Activated CD4-positive, alpha-beta T cell treated with anti-CD3 and anti-CD28 coated beads for 48 hours (primary cell): ENCODE measurements at places on chromosomes 12 and 14.

- no peak for DNase-seq
Measured at GRCh38 chr14:29232711-29233110, 466.1 kb downstream of the FOXG1 start.

GRCh38 chr12:47838286-47838931 is 18.7 kb upstream of the HDAC7 start:
- peak; percentile 53 for DNase-seq

DNA sequence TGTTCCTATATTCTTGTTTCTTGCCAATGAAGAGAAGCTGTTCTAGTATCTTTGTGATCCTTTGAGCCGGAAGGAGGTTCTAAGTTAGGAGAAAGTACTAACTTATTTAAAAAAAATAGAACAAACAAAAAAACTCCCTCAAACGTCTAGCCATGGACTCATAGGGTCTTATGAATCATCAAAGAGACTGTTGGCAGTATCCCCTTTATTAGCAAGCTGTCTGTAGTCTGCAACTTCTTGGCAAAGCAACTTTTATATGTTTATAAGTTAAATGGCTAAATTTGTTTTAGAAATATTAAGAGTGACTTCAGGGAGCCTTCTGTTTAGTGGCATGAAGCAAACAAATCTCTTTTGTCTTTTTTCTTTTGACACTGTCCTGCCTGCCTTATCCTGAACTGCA is 291.9 kb downstream of the FUT8 start:
- no peak for DNase-seq

- no peak for DNase-seq
Measured at GRCh38 chr14:90402016-90402415, 5.2 kb downstream of the CALM1 start.

- peak; percentile 84 for DNase-seq
Measured at GRCh38 chr14:69643430-69644200, 32.2 kb downstream of the SUSD6 start.

GRCh38 chr12:46454981-46455380 is 82.4 kb upstream of the SLC38A2 start:
- DNase-seq: no peak

DNA sequence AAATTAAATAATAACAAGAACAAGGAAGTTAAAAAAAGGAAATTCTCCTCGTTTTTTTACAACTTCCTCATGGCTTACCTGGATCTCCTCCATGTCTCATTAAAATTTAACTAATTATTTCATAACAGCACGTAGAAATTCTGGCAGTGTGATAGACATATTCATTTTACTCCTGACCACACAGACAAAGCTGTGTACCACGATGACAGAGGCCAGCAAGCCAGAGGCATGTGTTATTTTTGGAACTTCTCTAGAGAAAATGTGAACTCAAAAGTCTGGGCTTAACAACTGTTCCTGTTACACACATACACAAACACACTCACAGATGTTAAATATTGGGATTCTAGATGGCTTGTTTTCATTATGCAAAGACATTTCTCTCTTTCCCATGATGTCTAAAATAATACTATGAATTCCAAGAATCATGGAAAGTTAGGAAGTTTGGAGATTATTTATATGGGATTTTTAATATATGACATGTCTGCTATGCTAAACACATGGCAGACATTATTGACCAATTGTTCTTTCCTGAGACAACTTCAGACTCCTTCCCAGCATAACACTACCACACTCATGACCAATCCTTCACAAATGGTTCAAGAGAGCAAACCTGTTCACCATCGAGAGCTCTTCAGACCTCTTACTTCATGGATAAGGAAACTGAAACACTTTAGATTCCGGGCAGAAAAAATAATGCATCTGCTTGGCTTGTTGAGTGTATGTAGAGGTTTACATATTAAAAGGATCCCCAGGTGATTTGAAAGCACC is 158.7 kb downstream of the DACT1 start:
- DNase-seq: no peak

- no peak for DNase-seq
Measured at GRCh38 chr12:107242189-107242588, 148.8 kb upstream of the CRY1 start.

DNA sequence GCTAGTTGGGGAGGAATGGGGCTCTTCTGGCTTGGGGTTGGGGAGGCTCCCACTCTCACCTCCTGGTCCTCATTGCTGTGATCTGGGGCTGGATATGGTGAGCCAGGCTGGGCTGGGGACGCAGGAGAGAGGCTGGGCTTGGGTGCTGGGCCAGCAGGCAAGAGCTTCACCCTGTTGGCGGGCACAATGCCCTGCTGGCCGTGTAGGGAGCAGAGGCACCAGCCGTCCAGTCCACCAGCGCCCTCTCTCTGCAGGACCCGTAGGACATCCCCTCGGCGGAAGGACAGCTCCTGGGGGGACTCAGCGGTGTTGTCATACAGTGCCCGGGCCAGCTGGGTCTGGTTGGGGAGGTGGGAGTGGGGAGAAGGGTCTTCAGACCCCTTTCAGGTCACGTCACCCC is 4.5 kb downstream of the EFS start:
- DNase-seq: no peak

GRCh38 chr12:45279931-45280830 is 64.3 kb downstream of the ANO6 start:
- no peak for DNase-seq

GRCh38 chr12:28568704-28569103 is 378.4 kb downstream of the CCDC91 start:
- no peak for DNase-seq

GRCh38 chr14:60161196-60162107 is 3.7 kb downstream of the DHRS7 start:
- no peak for DNase-seq

DNA sequence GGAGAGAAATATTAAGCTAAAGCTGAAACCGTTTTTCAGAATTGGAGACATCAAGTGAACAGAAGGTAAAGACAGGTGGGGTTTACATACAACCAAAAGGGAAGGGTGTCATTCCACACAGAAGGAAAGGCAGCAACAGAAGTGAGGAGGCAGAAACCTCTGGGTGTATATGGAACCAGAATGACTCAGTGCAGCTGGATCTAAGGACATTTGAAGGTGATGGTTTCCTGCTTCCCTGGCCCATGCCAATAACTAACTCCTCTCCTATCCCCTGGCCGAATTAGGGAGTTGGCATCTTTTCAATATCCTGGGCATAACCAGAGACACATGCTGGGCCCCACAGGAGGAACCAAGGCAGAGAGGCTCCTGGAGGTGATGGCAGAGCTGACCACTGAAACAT is 8.4 kb downstream of the NCKAP5L start:
- no peak for DNase-seq

- DNase-seq: no peak
Measured at GRCh38 chr12:90851800-90852718, 102.9 kb downstream of the CCER1 start.

- peak; percentile 35 for DNase-seq
Measured at GRCh38 chr14:105315211-105315721, 718 bp downstream of the PACS2 start.

GRCh38 chr12:94171595-94171930 is 23.2 kb downstream of the PLXNC1 start:
- DNase-seq: no peak

DNA sequence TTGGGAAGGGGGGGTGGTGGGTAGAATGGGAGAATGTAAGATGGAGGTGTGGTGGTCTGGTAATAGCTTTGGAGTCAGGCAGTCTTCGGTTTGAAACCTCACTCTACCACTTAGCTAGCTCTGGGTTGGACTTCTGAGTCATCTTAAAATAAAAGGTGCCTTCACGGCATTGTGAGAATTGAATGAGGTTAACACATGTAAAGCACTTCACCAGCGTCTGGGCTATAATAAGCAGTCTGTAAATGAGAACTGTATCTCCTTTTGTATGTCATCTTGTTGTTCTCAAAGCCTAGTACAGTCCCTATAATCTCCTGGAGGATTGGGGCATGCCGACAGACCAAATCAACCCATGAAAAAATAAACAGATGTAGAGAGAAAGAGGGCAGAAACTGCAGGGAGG is 11.2 kb downstream of the C2CD5 start:
- DNase-seq: no peak

GRCh38 chr14:34374998-34375740 is 86.9 kb downstream of the SPTSSA start:
- no peak for DNase-seq

- no peak for DNase-seq
Measured at GRCh38 chr12:85394809-85395208, 114.8 kb downstream of the ALX1 start.

DNA sequence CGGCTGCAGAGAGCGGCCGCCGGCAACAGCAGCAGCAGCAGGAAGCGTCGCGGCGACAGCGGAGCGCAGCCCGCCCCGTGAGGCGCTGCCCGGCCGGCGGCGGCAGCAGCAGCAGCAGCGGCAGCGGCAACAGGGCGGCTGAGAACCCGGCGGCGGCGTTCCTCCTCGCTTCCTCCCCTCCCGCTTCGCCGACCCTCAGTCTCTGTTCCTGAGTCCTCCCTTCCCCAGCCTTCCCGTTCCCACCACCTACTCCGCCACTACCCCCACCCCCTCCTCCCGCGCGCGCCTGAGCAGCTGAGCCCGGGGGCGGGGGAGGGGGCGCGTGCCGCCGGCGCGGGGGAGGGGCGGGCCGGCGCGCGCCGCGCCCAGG is 310 bp downstream of the BICDL1 start:
- no peak for DNase-seq

DNA sequence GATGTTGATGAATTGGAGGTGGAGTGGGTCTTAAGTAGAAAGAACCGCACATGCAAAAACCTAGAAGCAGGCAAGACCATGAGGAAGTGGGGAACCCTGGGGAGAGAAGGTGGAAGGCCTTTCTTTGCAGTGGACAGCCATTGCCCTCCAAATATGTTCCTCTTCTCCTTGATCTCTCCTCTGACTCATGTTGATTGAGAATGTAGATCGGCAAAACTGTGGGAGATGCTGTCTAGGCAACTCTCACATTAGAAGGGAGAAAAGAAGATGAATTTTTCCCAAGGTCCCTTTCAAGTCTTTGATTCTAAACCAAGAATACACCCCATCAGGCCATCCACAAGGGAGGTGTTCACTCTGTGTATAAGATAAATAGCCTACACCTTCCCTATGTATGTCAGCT is 257.5 kb downstream of the MSRB3 start:
- no peak for DNase-seq

DNA sequence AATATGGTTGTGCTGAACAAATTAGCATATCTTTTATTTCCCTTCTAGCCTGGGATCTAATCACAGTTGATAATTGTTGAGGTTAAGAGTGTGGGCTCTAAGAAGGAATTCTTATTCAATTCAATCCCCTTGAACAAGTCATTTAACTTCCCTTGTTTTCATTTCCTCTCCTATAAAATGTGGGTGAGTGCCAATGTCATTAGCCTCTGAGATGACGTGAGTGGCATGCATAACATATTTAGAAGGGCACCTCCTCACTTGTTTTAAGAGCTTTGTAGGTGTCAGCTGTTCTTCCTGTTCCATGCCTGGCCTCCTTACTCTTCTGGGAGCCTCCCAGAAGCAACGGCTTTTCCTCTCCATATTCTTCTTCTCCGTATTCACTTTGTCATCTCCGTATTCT is 155.4 kb upstream of the NEDD1 start:
- DNase-seq: no peak

DNA sequence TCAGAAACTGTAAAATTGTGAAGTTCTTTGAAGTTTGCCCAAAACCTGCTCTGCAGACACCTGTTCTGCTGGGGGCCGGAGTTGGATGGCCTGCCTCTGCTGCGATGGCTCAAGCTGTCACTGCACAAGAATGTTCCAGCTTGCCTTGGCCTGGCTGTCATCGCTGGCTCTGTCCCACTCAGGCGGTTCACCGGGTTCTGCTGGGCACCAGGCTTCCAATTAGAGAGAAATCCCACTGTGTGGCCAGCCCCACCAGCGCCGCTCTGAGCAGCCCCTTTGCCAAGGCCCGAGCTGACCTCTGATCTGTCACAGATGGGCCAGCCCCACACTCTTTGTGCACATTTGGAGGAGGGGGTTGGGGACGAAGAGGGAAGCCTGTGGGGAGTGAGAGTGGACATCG is 71.7 kb upstream of the GPATCH2L start:
- no peak for DNase-seq

- DNase-seq: no peak
Measured at GRCh38 chr12:13725049-13725448, 256.4 kb downstream of the GRIN2B start.
